ENCODE measurements at places on chromosomes 5 and 9. TPM values are rescaled to one million over a fixed set of nuclear protein-coding genes. Genes with fewer than 3 reads are reported as not detected.

DNA sequence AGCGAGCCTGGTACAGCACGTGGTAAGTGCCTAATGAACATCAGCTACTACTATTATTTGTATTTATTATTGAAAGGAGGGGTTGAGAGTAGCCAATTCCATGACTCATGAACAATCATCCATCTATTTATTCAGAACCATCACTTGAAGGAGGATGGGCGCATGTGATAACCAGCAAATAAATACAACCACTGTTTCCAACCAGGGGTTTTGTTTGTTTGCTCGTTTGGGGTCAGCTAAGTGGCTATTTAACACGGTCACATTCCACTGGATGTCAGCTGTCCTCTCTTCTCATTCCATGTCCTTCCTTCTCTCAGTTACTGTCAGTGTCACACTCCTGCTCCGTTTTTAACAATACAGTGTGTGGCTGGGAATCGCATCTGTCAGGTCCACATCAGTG, 8.6 kb downstream of the RAPGEF1 start:
- DNase-seq: no peak

GRCh38 chr5:174311531-174312269, 266.2 kb downstream of the NSG2 start:
- peak; percentile 18 for DNase-seq

The SNAPC4 gene
- polyA plus RNA-seq: 2.1 TPM

DNA sequence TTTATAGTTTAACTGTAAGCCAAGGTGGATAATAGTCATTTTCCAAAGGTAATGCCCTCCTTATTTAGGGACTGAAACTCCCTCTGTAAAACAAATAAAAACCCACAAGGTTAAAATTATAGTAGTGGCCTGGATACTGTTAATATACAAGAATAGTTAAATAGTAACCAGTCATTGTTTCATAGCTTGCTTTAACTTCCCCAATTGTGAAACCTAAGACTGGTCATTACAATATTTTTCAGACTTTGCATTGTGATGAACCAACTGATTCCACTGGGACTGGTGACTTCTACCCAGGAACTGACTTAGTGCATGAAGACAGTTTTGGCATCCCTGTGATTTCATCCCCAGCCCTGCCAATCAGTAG, 162.6 kb downstream of the SMC2 start:
- no peak for DNase-seq

- DNase-seq: no peak
Observed at GRCh38 chr5:168426007-168426863, 60.0 kb upstream of the RARS1 start.

DNA sequence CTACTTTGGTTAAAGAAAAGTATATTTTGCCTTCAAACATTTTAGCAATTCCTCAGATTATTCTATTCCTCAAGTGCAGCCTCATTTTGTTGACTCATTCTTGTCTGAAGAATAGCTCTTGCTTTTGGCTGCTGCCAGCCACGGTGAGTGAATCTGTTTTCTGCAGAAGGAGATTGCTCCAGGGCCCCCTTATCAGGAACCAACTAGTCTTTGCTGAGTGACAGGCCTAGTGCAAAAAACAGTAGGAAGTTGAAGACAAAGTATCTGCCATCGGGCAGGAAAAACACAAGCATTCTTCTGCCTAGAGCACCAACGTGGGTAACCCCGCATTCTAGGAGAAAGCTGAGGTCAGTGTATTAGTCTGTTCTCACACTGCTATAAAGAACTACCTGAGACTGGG, 42.3 kb downstream of the ZNF883 start:
- no peak for DNase-seq

All from naive B cell (primary cell).